ENCODE measurements at places on chromosomes 7 and 10.
A peak's percentile ranks its signal among the peaks of the same experiment; 100 is the strongest.

DNA sequence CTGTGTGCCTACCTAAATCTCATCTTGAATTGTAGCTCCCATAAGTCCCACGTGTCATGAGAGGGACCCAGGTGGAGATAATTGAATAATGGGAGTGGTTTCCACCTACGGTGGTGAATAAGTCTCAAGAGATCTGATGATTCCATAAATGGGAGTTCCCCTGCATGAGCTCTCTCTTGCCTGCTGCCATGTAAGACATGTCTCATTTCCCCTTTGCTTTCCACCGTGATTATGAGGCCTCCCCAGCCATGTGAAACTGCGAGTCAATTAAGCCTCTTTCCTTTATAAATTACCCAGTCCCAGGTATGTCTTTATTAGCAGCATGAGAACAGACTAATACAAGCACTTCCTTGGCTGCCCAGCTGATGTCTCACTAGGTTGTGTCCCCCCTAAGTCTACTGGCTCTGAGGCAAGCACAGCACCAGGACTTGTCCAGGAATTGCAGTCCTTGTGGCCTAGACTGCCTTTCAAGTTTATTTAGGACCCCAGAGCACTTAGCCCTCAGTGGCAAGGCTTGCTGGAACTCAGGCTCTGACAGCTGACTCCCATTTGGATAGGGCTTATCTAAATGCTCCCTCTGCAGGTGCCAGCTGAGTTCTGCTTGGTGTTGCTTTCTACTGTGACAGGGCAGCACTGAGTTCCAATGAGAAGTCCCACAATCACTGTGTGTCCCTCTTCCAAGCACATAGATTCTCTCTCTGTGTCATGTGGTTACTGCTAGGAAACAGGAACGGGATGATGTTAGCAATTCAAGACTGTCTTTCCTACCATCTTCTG lies 59.0 kb upstream of the TAS2R16 start:
- DNase-seq = no peak

DNA sequence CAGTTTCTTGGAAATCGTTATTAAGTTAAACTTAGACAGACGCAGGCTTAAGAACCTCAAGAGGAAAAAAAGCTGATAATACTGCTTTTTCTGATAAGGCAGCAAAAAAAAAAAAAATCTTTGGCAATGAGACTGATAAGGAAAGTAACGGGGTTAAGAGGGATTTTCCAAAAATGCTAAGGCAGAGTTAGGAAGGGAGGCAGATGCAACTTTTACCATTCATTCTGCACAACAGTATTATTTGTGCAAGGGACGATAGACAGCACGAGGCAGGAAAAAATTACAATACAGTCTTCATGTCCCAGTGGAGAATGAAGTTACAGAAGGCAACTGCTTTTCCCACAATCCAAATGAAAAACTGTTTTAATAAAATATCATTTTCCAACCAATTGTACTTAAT lies 194.0 kb downstream of the DOCK4 start:
- no peak for DNase-seq

DNA sequence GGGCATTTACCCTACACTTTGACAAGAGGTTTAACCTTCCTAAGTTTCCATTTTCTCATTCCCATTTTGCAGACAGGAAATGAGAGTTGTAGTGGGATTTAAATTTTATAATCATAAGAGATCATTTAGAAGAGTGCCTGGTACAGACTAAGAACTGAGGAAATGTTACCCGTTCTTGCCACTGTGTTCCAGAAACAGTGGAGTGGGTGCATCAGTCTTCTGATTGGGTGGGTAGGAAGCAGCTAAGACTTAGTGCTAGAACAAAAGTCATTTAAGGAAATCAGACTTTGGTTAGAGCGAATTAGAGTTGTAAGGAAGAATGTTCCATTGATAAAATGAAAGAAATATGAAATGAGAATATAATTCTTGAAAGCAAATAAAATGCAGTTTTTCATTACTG lies 8.4 kb upstream of the SYPL1 start:
- DNase-seq = no peak

- peak; percentile 70 for DNase-seq
Observed at GRCh38 chr10:96789571-96790108, 42.5 kb upstream of the LCOR start.

DNA sequence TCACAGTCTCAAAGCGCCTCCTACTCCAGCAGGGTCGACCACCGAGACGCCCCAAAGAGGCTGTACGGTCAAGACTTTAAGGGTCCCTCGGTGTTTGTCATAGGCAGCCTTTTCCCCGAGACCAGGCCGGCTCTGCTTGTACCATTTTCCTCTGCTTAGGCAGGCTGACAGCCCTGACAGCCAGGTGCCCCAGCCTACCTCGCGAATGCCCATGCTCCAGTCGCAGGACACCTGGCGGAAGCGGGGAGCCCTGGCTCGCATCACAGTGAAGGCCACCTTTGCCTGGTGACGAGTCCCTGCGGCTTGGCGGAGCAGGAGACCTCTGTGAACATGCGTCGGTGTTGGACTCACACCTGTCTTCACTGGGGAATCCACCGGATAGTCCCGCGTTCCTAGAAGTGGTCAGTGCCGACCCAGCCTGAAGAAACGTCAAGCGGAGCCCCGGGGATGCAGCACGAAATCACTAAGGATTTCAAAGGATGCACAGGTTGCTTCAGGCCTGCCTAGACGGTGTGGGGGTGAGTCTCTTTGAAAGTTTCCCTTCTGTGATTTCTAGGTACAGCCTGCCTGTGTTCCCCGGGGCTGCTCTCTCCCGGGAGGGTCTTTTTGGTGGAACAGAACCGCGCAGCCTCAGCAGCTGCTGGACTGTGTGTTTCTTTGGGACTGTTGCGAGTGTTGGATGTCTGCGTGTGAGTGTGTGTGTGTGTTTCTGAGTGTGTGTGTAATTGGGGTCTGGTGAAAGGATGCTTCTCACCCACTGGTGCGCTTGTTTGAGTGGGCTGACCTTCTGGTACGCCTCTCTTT lies 30.5 kb upstream of the ZNF273 start:
- no peak for DNase-seq

DNA sequence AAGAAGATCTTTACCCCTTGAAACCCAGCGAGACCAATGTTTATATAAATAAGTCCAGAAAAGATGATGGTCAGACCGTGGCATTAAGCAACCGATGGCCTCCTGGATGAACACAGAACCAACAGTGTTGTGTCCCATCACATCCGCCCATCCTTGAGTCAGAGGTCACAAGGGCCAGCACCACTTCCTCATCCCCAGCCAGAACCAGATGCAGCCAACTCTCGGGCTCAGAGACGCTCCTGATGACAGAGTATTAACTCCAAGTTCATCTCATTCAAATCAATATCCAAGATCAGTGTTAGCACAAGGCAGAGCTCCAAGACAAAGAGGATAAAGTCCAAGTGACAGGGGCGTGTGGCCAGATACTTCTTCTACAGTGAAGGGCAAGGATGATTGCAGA lies 63.5 kb downstream of the FAM53B start:
- no peak for DNase-seq
